ENCODE measurements at places on chromosomes 4 and X.

GRCh38 chr4:145101091-145101490 is 3.0 kb downstream of the ABCE1 start:
- DNase-seq, result no peak

DNA sequence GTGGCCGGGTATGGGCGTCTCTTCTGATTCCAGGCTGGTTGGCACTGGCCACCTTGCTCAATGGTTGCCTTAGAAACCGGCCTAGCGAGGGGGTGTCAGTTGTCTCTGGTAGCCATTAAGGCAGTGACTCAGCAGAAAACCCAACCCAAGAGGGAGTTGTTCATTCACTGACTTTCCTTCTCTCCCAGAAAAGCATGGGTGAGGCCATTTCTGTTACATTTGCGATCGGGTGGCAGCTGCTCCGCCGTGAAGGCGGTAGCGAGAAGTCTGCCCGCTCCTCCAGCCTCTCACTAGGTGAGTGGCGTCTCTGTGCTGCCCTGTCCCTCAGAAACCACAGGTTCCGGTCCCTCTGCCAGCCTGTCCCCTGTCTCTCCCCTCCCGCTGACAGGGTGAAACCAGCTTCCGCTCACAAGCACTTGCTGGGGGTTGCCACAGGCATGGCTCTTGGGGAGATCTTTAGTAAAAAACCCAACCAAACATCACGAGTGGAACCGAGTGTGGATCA is 17.4 kb downstream of the IRAK1 start:
- DNase-seq, result peak; percentile 56

- DNase-seq, result no peak
These were observed 3.5 kb downstream of the CCDC22 start for GRCh38 chrX:49238735-49239134.

GRCh38 chr4:90306810-90307209 is 179.6 kb downstream of the CCSER1 start:
- DNase-seq, result no peak
